ENCODE measurements at places on chromosomes 5 and 9. TPM values are rescaled to one million over a fixed set of nuclear protein-coding genes. Genes with fewer than 3 reads are reported as not detected.
A peak's percentile ranks its signal among the peaks of the same experiment; 100 is the strongest.

DNA sequence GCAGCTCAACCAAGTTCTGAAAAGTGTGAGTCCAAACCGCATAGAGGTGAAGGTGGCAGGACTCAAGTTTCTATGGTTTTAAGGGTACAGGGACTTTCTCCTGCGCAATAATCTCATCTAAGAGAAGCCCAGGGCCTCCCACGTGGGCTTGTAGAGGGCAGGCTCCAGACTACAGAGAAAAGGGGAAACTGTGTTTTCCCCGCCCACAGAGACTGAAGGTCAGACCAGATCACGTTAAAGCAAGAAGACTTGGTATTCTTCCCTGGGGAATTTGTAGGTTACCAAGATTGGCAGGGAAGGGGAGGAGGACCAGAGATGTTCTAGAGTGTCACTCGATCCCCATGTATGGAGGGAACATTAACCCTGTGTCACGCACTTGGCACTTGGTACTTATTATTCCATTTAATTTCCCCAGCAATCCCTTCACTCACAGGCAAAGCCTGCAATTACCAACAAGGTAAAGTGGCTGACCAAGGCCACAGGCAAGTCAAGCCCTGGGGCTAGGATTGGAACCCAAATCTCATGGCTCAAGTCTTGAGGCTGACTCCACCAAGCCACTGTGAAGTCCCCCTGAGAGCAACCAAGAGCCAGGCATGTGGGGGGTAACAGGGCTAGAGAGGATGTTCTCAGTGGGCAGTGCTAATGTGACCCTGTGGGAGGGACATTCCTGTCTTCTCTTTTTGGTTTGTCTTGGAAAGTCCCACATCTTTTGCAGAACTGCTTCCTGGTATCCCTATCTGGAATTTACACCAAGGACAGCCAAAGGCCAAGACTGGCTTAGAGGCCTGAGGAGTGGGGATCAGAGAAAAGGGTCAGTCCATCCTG is 18.3 kb upstream of the NEK6 start:
- DNase-seq: no peak
- H3K4me1 ChIP-seq: peaks cover 17% of the 10 kb centered on the region
- no peak overlapping the region for H3K27ac ChIP-seq
- no peaks in the 10 kb centered on the region for H3K27me3 ChIP-seq

DNA sequence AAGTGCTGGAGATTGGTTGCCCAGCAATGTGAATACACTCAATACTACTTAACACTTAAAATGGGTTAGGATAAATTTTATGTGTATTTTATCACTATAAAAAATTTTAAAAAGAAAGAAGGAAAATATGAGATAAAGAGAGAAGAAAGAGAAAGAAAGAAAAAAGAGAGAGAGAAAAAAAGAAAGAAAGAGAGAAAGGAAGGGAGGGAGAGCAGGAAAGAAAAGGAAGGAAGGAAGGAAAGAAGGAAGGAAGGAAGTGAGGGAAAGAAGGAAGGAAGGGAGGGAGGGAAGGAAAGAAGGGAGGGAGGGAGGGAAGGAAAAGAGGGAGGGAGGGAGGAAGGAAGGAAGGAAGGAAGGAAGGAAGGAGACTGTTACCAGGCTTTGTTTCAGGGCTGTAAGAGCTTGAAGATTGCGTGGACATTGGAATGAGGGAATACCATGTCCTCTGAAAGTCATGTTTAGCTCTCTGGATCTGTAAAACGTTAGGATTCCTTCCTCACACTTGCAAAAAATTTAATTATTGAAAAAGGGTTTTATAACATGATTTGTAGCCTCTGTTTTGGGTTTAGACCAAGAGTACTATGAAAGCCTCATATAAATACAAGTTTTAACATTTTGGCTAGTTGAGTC is 152.3 kb upstream of the DAP start:
- H3K4me1 ChIP-seq: peaks cover 6% of the 10 kb centered on the region
- no peaks in the 10 kb centered on the region for H3K27me3 ChIP-seq
- H3K36me3 ChIP-seq: no peaks in the 10 kb centered on the region
- no peak overlapping the region for H3K27ac ChIP-seq
- H3K4me3 ChIP-seq: no peak overlapping the region

DNA sequence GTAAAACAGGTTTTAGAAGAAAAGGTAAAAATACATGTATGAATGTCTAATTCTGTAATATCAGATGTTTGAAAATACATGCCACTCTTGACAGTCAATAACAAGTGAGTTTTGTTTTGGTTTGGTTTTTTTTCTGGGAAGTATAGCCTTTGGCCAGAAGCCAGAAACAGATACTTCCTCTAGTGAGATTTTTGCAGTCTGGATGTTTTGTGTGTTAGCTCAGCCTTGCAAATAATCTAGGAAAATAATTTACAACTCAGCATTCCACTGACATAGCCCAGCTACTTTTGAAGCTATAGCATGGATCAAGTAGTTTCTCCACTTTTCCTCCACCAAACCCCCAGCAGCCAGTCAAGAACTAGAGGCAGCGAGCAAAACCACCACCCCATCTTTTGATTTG is 56.7 kb downstream of the SLC1A1 start:
- H3K27me3 ChIP-seq: no peaks in the 10 kb centered on the region
- H3K4me3 ChIP-seq: no peak overlapping the region
- H3K36me3 ChIP-seq: no peaks in the 10 kb centered on the region
- H3K4me1 ChIP-seq: no peaks in the 10 kb centered on the region
- no peak overlapping the region for H3K27ac ChIP-seq

- no peak overlapping the region for H3K27ac ChIP-seq
- no peaks in the 10 kb centered on the region for H3K27me3 ChIP-seq
- DNase-seq: no peak
- H3K36me3 ChIP-seq: no peaks in the 10 kb centered on the region
- H3K4me3 ChIP-seq: no peak overlapping the region
These were observed 16.2 kb upstream of the TLE4 start for GRCh38 chr9:79555474-79556089.

- no peaks in the 10 kb centered on the region for H3K4me1 ChIP-seq
- no peak for DNase-seq
- no peak within 1 kb of the TSS for H3K27ac ChIP-seq
- no peaks in the 10 kb centered on the region for H3K36me3 ChIP-seq
- H3K4me3 ChIP-seq: no peak within 1 kb of the TSS
- no peaks in the 10 kb centered on the region for H3K27me3 ChIP-seq
These were observed at the start of gene TAL2 for GRCh38 chr9:105662184-105663104. Gene TAL2, plus strand, starts transcription at chr9:105662457. Its CDS starts 40 bp downstream, at chr9:105662497.

GRCh38 chr5:177123789-177124485 is 9.6 kb upstream of the NSD1 start:
- H3K36me3 ChIP-seq: no peaks in the 10 kb centered on the region
- no peak overlapping the region for H3K4me3 ChIP-seq
- H3K27me3 ChIP-seq: no peaks in the 10 kb centered on the region

GRCh38 chr9:100601216-100601615 is 23.3 kb downstream of the CAVIN4 start:
- DNase-seq: peak; percentile 33
- H3K27ac ChIP-seq: no peak overlapping the region
- no peaks in the 10 kb centered on the region for H3K27me3 ChIP-seq
- no peaks in the 10 kb centered on the region for H3K36me3 ChIP-seq
- peaks cover 6% of the 10 kb centered on the region for H3K4me1 ChIP-seq

GRCh38 chr5:106699198-106699597 is 971.5 kb downstream of the EFNA5 start:
- no peak for DNase-seq
- H3K36me3 ChIP-seq: no peaks in the 10 kb centered on the region
- no peak overlapping the region for H3K27ac ChIP-seq
- H3K4me3 ChIP-seq: no peak overlapping the region
- no peaks in the 10 kb centered on the region for H3K27me3 ChIP-seq

GRCh38 chr9:113622600-113623400 is 159.3 kb downstream of the RGS3 start:
- no peak overlapping the region for H3K4me3 ChIP-seq
- H3K36me3 ChIP-seq: no peaks in the 10 kb centered on the region
- H3K27me3 ChIP-seq: peaks cover 49% of the 10 kb centered on the region
- DNase-seq: no peak

DNA sequence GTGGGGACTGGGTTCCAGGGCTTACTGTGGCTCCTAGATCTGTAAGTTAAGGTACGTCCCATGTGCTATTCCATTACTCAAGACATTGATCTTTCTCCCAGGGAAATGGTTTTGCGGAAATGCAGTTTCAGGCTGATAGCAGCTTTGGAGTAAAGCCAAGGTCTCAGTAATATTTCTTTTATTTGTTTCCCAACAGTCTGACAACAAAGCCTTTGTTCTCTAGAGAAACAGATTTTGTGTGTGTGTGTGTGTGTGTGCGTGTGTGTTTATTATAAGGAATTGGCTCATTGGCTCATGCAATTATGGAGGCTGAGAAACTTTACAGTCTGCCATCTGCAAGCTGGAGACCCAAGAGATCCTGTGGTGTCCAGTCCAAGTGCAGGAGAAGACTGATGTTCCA is 12.1 kb upstream of the POC5 start:
- H3K27me3 ChIP-seq: no peaks in the 10 kb centered on the region
- H3K27ac ChIP-seq: no peak overlapping the region
- DNase-seq: no peak
- no peak overlapping the region for H3K4me3 ChIP-seq
- no peaks in the 10 kb centered on the region for H3K4me1 ChIP-seq

GRCh38 chr5:270340-270739 is 1.1 kb upstream of the PDCD6 start:
- peak overlapping the region; percentile 96 for H3K4me3 ChIP-seq
- peaks cover 24% of the 10 kb centered on the region for H3K36me3 ChIP-seq
- peaks cover 16% of the 10 kb centered on the region for H3K4me1 ChIP-seq
- H3K27ac ChIP-seq: no peak overlapping the region

DNA sequence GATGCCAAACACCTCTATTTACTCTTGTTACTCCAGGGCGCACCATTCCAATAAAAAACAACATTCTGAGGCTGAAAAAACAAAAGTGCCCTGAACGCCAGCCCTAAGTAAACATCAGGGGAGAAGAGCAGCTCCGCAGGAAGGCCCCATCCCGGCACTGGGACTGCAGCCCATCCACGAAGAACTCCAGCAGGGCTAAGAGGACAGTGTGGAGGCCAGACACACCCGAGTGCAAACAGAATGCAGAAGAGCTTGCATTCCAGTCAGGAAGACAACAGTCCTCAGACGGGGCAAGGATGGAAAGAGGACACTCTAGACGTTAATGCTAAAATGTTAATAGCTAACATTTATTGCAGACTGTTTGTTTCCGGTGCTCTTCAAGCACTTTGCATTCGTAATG is 33.0 kb downstream of the FAM240B start:
- H3K27ac ChIP-seq: no peak overlapping the region
- no peaks in the 10 kb centered on the region for H3K36me3 ChIP-seq
- H3K4me3 ChIP-seq: no peak overlapping the region
- DNase-seq: no peak
- H3K4me1 ChIP-seq: peaks cover 6% of the 10 kb centered on the region
- peaks cover 17% of the 10 kb centered on the region for H3K27me3 ChIP-seq

DNA sequence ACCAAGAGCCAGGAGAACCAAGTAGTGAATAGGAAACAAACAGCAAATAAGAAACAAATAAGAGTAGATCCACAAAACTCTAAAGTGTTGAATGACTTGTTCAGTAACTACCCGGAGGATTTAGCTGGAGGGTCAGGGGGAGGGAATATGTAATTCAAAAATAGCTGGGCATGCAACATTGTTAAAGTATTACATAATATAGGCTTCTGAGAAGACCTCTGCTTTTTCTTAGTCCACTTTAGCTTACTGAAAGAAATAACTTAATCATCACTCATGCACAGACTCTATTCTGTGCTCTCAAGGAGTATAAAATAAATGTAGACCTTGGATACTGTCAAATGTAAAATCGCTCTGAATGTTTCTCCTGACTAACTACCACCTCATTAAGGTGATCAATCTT is 183.2 kb upstream of the POU5F2 start:
- H3K4me3 ChIP-seq: no peak overlapping the region
- H3K27ac ChIP-seq: no peak overlapping the region
- H3K4me1 ChIP-seq: no peaks in the 10 kb centered on the region
- no peaks in the 10 kb centered on the region for H3K27me3 ChIP-seq

- no peak for DNase-seq
- H3K36me3 ChIP-seq: no peaks in the 10 kb centered on the region
- no peak overlapping the region for H3K27ac ChIP-seq
- no peaks in the 10 kb centered on the region for H3K4me1 ChIP-seq
- no peaks in the 10 kb centered on the region for H3K27me3 ChIP-seq
These were observed 175.2 kb downstream of the FANCC start for GRCh38 chr9:95142315-95142714.

DNA sequence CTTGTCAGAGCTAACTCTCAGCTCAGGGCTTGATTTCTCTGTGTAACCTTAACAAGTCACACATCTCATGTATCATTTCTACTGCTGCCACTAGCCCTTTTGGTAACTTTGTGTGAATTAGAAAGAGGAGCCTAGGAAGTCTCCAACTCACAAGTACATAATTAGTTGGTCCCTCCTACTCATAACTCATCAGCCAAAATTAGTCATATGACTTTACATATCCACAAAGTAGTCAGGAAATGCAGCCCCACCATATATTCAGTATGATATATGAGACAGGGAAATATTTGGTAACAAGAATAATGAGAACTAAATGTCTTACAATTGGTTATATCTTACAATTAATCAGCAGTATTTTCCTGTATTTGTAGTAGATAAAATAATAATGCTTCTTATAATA is 250.2 kb downstream of the SH3GL2 start:
- no peaks in the 10 kb centered on the region for H3K36me3 ChIP-seq
- H3K27ac ChIP-seq: no peak overlapping the region
- no peaks in the 10 kb centered on the region for H3K4me1 ChIP-seq
- DNase-seq: no peak
- H3K4me3 ChIP-seq: no peak overlapping the region

DNA sequence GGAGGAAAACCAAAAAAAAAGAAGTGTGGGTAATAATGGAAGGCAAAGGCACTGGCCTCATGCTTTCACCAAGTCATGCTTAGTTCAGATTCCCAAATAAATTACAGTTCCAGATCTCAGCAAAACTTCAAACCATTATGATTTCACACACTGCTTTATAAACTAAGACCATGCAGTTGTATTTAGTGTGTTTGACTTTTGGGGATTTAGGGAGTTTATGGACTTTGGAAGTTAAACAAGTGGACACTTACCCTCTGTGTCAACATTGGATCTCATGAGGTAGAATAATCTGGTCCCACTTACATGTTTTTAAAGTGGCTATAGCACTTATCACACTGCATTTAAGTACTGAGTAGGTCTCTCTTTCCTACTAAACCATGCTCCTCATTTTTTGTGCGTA is 3.7 kb downstream of the DNAJC25 start:
- H3K4me3 ChIP-seq: no peak overlapping the region
- peaks cover 33% of the 10 kb centered on the region for H3K36me3 ChIP-seq
- no peak for DNase-seq
- H3K27me3 ChIP-seq: no peaks in the 10 kb centered on the region
- peaks cover 35% of the 10 kb centered on the region for H3K4me1 ChIP-seq

ZMAT2 gene
- total RNA-seq: 38.8 TPM

FST gene
- 0.25 TPM for total RNA-seq

THBS4 gene
- total RNA-seq: not detected

GSN gene
- 9.6 TPM for total RNA-seq

TNFAIP8 gene
- 36.7 TPM for total RNA-seq

LCN12 gene
- total RNA-seq: not detected

OR5C1 gene
- not detected for total RNA-seq

SLC34A3 gene
- total RNA-seq: not detected

TTC16 gene
- total RNA-seq: not detected

CAMK4 gene
- total RNA-seq: 0.35 TPM

CORO2A gene
- 21.3 TPM for total RNA-seq

IRX2 gene
- 0.07 TPM for total RNA-seq

Measured in K562 (cell line).